ENCODE measurements at places on chromosomes 13 and 19. TPM values are rescaled to one million over a fixed set of nuclear protein-coding genes. Genes with fewer than 3 reads are reported as not detected.

The S1PR5 gene
- not detected for total RNA-seq

The MAMSTR gene
- total RNA-seq = 3.4 TPM

The TEX101 gene
- total RNA-seq = not detected

The BRCA2 gene
- 0.07 TPM for total RNA-seq

The GJB2 gene
- 0.72 TPM for total RNA-seq

The PPFIA3 gene
- 1.9 TPM for total RNA-seq

The TTC9B gene
- not detected for total RNA-seq

The ARGLU1 gene
- total RNA-seq = 13.0 TPM

The NCAN gene
- total RNA-seq = not detected

The MBD3L5 gene
- total RNA-seq = not detected

The ZNF835 gene
- total RNA-seq = 2.4 TPM

The RGL3 gene
- 1.9 TPM for total RNA-seq

The CGB1 gene
- total RNA-seq = not detected

The NLRP9 gene
- not detected for total RNA-seq

The LILRB4 gene
- total RNA-seq = 4.0 TPM

The NOTCH3 gene
- total RNA-seq = 42.7 TPM

The SPACA4 gene
- total RNA-seq = not detected

The CERS1 gene
- total RNA-seq = 6.9 TPM

DNA sequence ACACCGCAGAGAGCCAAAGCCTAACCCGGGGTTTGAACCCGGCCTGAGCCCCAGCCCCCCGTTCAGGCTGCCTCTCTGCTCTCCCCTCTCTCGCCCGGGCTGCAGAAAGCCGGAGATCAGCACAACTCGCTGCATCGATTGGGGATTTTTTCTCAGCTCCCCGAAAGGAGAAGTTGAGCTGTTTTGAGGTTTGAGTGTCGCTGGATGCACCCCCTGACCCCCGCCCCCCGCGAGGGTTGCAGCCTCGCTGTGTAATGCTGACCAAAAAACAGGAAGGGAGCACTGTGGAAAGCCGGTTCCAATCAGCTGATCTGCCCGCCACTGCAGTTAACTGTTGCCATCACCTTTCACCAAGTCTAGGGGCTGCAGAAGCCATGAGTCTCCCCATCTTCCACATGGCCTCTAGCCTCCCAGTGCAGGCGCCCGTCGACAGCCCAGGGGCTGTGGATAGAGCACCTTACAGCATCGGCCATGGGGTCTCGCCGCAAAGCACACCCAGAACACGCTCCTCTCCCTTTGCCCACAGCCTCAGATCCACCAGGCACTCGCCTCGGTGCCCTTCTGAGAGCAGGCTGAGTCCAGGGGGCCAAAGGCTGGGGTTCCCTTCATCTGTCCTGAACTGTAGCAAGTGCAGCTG is 34.5 kb downstream of the MYO9B start:
- peak; percentile 33 for DNase-seq

- DNase-seq = no peak
Measured at GRCh38 chr13:100826441-100826840, 151.8 kb upstream of the TMTC4 start.

DNA sequence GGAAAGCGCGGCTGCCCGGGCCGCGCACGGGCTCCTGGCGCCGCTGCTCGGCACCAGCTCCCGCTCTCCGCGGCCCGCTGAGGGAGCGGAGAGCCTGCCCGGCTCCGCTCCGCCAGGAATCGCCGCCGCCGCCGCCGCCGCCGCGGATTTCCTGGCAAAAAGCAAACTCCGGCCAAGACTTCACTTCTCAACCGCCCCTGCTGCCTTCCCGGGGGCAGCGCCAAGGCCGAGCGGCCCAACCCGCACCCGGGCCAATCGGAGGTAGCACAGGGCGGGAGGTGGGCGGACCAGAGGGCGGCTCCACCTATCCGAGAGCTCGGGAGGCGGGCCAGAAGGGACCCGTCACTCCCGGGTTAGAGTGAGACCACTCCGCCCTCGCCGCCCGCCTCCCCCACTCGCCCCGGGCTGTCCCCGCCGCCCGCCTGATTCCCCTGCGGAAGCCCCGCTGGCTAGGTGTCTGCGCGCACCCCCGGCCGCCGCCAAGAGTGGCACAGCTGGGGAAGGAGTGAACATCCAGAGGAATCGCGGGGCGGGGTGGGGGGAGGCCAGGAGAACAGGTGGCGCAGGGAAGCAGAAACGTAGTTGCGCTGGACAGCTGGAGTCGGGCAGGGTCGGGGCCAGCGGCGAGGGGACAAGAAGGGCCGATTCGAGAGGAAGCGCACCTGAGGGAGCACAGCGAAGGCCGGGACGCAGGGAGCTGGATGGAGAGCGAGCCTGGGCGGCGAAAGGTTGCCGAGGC is at the start of gene LNX2:
Gene LNX2 (minus strand): TSS at position 153 of the 739 bp plus-strand sequence. CDS start 38,826 bp downstream, outside the sequence.
- DNase-seq = peak; percentile 99

GRCh38 chr19:42131149-42132029 is 857 bp downstream of the POU2F2 start:
- no peak for DNase-seq

DNA sequence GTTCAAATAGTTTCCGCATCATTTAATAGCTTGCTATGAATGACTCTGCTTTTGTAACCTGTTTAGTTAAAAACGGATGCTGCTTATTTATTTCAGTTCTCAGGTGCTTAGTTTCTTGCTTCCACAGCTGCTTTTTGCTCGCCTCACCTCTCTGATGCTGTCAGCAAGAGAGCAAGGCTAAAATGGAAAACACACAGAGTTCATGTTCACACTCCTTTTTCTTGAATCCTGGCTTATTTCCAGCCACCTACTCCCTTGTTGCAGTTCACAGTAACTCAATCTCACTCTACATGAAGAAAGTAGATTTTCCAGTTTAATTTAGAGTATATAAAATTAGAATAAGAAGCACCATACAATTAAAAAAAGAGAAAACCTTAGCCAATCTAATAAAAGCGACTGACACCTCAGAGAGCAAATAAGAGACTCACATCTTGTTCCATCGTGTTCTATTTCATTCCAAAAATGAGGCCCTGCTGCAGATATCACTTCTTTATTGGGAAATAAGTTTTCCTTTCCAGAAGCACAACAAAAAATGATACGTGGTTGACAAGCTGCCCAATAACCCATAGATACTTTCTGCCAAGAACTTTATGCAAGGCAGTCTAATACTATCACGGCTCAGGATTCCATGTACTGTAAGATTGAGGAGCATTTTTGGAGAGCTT is 326.1 kb upstream of the SLITRK1 start:
- DNase-seq = no peak

GRCh38 chr19:43759515-43759914 is 4.8 kb upstream of the SMG9 start:
- DNase-seq = no peak

- DNase-seq = no peak
Measured at GRCh38 chr19:55529636-55530234, 7.2 kb downstream of the SBK2 start.

DNA sequence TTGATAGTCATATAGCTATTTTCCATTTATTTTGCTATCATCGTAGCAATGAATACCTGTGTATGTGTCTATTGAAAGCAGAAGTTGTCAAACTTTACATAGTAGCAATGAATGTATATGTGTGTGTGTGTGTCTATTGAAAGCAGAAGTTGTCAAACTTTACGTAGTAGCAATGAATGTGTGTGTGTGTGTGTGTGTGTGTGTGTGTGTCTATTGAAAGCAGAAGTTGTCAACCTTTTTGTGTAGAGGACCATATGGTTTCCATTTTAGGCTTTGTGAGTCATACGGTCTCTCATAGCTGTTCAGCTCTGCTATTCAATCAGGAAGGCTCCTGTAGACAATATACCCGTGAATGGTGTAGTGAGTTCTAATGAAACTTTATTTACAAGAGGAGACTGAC is 20.8 kb downstream of the NLRP4 start:
- DNase-seq = no peak

DNA sequence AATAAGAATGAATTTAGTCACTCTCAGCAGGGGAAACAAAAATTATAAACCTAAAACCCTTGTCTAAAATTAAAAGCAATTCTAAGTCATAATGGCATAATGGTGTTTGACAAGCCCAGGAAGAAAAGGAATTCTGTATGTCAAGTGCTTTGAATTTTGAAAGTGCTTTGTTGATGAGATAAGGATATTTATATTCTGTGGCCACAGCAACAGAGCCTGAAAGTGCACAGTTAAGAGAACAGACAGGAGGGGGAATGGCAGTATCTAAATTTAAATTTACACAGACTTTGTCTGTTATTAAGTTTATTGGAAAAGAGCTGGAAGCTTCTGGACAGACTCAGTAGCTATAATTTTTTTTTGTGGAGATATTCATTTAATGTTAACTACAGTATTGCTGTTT is 69.8 kb downstream of the OLFM4 start:
- DNase-seq = no peak

GRCh38 chr13:25111585-25111956 is 15.6 kb downstream of the PABPC3 start:
- DNase-seq = no peak

DNA sequence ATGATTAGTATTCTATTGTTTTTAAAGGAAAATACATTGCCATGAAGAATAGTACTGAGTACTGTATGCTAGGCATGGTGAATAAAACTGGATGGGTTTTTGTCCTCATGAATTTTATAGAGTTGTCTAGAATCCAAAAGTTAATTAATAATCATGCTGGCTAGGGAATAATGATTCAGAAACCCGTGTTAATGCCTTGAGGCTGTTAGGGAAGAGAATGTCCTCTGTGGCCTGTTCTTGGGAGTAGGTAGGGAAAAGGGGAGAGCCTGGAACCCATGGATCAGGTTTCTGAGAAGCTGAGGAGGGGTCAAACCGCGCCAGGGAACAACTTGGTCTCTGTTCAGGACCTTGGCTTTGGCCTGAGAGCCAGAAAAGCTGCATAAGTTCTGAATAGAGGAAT is 1376.3 kb upstream of the SLC10A2 start:
- no peak for DNase-seq

- no peak for DNase-seq
Measured at GRCh38 chr19:49340069-49340864, 5.1 kb downstream of the CD37 start.

DNA sequence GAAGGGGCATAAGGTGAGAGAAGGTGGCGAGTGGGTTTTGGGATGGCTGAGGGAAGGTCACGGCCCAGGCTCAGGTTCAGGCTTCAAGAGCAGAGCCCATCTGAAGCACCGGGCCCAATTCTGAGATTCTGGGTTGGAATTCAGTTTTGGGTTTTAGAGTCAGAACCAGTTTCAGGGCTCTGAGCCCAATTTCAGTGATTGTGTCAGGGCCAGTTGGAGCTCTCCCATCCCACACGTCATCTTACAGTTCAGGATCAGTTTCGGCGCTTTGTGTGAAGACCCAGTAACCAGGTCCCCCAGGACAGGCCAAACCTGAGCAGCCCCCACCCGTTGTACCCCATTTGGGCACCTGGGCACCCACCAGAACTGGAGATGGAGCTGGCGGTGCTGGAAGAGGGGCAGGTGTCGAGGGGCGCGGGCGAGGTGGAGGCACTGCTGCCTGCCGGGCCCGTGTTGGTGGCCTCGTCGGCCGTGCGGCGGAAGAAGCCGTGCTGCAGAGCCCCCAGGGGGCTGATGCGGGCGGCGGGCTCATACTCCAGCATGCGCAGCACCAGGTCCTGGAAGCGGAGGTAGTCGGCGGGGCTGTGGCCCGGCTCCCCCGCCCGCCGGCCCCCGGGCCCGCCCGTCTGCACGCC is 7.5 kb downstream of the DYRK1B start:
- DNase-seq = no peak

DNA sequence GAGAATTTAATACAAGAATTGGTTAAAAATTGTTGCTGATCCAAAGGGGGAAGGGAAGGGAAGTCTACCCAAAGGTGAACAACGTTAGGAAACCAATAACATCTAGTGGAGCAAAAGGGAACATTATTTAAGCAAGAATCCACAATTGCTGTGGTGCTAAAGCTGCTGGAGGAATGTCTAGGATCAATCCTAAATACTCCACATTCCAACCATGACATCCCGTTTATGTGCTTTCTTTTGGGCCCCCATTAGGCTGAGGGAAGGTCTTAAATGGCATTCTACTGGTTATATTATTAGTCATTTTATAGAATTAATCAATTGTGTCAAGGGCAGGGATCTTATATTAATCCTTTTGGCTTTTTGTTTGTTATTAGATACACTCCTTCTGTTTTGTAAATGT is 39.9 kb upstream of the VWA8 start:
- no peak for DNase-seq

- no peak for DNase-seq
Measured at GRCh38 chr13:109160357-109160756, 530.9 kb downstream of the MYO16 start.

- DNase-seq = no peak
Measured at GRCh38 chr13:40671956-40672764, 5.7 kb upstream of the FOXO1 start.

DNA sequence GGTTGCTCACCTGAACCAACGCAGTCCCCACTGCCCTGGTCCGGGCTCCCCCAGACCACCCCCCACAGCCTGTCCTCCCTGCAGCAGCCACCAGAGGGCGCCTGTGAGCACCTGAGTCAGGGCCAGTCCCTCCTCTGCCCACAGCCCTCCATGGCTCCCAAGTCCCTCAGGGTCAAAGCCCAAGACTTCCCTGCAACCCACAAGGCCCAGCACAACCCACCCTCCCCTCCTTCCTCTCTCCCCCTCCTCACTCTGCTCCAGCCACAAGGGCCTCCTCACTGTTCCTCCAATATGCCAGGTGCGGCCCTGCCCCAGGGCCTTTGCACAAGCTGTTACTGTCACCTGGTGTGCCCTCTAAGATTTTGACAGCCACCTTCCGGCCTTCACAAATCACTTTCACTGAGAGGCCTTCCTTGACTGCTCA is 10.9 kb downstream of the GNA15 start:
- DNase-seq = no peak

DNA sequence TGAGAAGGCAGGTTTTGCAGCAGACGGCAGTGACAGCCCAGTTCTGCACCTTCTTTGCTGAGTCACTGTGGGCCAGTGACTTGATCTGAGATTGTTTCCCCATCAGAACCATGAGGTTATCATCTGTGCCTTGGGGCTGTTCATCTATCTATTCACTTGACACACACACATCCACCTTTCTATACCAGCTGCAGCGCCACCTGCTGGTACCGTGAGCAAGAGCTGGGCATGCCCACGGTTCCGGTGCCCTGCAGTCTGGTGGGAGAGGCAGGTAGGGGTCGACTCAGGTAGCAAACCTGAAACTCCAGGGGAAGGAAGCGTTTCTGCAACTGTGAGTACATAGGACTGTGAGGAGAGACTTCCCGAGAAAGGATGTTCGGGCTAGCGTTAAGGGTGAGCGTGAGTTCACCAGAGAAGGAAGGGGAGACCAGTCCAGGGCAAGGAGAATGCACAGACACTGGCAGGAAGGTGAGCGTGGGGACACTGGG is 7.5 kb upstream of the LIN7B start:
- DNase-seq = peak; percentile 64

- no peak for DNase-seq
Measured at GRCh38 chr19:8167985-8168384, 18.6 kb upstream of the FBN3 start.

GRCh38 chr13:31773538-31773937 is 34.2 kb downstream of the RXFP2 start:
- DNase-seq = no peak
